ENCODE measurements at places on chromosomes 1 and 21.

DNA sequence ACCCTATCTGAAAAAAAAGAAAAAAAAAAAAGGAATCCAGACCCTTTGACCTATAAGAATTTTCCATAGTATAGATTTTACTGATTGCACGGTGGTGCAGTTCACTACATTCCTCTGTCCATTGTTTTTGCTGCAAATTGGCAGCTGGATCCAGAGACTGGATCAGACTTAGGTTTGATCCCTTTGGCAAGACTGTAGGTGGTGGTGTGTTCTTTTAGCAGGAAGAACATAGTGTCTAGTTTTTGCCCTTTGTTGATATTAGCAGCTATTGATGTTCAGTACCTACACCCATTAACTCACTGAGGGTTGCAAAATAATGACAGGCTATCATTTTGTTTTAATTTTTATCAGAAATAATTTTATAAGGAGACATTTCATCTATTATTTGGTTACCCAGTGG, 37.1 kb downstream of the OSBPL9 start:
- no peak for DNase-seq

DNA sequence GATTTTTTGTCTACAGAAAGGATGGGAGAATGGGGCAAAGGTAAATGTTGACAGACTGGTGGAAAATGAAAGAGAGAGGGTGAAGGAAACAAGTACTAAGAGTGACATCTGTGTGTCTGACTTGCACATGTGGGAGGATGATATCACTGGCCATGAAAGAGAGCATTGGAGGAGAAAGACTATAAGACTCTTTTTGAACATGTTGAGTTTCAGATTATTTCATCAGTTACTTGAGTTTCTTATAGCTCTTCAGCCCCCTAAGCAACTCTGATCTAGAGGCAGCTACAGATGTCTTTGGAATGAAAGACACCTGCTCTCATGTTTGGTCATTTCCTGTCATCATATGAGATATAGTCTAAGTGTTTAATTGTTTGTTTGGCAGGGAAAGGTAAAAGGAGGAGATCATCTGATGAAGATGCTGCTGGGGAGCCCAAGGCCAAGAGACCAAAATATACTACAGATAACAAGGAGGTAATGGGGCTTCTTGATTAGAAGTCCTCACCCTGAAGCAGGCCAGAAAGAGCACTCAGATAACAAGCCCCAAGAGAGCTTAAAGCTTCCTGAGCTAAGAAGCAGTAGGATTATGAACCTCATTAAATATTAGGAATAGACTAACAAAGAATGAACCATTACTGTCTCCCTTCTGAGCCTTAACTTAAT, 4.5 kb downstream of the POLR3C start:
- DNase-seq = no peak

GRCh38 chr1:204128964-204129896, 22.6 kb downstream of the ETNK2 start:
- DNase-seq = peak; percentile 75

GRCh38 chr1:241531195-241532161, 700 bp upstream of the KMO start:
- DNase-seq = no peak

DNA sequence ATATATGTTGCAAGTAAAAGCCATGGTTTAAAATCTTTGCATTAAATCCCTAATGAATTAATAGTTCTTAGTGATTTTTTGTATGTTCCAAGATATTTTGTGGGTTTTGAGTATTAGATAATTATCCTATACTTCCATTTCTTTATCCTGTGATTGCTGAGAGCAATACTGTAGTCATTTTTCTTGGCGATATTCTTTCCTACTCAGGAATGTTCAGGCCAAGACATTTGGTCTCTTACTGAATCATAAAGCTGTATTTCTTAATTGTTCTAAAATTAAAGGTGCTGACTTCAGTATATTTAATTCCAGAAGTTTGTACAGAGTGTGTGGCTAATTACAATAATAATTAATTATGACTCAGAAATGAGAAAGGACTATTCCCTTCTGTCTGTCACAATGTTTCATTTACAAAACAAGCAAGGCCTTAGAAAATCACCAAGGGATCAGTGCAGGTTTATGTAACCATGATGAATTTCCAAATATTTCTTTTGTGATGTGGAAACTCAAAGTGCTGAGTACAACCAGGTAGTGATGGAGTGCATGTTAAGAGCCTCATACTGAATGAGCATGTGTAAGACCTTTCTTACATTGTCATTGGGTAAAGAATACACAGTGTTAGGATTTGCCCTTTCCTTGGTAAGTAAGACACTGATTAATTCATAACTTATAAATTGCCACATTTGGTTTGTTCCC, 161.2 kb downstream of the HMCN1 start:
- DNase-seq = no peak

DNA sequence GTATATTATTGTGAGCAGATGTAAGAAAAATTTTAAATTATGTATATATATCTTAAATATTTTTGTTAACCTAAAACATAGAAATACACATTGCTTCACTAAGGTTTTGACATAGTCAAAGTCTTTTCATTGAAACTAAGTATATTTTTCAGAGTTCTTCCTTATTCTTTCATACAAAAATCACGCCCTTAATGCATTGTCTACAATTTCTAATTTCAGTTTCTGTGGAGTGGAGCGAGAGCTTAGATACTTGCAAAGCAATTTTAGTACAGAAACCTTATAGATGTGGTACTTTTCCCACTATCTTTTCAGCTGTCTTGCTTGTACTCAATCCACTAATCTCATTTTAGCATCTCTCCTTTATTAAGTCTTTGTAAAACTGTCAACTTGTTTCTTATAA, 63.2 kb downstream of the CD58 start:
- no peak for DNase-seq

DNA sequence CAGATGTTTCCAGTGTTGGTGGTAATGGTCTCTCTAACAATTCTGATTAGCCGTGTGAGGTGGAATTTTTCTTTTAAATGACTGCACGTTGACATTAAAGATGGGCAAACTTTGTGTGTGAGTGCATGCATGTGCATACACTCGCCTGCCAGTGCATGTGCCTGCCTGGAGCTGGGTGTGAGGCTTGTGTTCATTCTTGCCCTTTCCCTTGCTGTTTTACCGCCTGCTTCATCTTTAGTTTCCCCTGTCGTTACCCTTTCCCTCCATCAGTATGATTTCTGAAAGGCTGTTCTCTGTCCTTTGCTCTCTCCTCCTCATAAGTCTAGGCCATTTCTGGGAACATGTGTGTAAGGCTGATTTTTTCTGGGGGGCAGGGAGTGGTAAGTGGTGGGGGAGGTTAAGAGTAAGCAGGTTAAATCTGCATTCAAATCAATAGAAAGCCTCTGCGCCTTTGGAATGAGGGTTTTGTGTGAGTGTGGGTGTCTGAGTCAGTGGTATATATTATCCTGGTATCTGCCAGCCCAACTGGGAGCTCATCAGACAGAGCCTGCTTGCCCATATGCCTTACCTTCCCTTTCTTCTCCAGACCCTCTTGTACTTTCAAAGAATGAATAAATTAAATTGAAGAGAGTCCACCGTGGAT, 112.5 kb downstream of the PBX1 start:
- DNase-seq = no peak

GRCh38 chr1:115411371-115412063, 73.5 kb upstream of the NGF start:
- no peak for DNase-seq

DNA sequence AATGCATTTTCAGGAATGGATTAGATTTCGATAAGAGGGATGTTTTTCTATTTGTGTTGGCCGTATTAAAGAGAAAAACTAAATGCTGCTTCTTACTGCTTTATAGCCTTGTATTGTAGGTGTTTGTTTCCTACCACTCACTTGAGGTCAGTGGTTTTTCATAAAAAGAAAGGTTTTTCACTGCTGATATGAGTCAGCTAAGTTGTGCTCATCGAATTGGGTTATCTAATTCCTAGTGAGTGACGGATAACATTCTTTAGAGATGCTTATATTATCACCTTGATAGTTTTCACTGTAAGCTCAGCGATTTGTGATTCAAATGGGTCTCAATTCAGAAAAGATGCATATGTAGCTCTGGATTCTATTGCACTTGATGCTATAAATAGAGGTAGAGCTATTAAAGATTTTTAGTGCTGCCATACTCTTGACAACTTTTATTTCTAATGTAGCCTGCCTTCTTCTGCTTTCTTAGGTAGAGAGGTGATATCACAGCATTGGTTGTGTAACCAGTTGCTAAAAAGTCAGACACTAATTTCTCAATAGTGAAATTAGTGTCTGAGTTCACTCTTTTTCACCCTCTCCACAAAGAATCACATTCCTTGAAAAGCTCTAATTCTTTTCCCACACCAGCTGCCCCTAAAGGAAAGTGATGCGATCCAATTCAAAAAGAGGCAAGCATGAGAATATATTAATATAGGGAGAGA, 180.0 kb downstream of the RASAL2 start:
- DNase-seq = no peak

DNA sequence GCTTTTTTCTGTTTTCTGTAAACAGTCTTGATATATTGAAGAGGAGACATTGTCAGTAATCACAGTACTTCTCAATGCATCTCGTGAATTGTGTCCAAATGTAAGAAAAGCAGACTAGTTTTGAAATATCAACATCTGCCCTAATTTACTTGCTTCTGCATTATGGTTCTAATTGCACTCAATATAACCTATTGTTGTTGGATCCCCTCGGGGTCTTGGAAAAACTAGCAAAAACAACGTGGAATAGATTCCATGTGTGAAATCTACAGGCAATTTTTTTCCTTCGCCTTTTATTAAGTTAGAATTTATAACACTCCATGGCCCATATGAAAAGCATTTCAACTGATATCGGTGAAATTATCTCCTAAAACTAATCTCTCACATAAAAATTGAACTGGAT, 236.5 kb downstream of the TTLL7 start:
- DNase-seq = no peak

GRCh38 chr21:46078322-46078977, 19.5 kb upstream of the COL6A2 start:
- DNase-seq = peak; percentile 9

GRCh38 chr1:193144999-193145398, 23.2 kb downstream of the CDC73 start:
- DNase-seq = no peak

DNA sequence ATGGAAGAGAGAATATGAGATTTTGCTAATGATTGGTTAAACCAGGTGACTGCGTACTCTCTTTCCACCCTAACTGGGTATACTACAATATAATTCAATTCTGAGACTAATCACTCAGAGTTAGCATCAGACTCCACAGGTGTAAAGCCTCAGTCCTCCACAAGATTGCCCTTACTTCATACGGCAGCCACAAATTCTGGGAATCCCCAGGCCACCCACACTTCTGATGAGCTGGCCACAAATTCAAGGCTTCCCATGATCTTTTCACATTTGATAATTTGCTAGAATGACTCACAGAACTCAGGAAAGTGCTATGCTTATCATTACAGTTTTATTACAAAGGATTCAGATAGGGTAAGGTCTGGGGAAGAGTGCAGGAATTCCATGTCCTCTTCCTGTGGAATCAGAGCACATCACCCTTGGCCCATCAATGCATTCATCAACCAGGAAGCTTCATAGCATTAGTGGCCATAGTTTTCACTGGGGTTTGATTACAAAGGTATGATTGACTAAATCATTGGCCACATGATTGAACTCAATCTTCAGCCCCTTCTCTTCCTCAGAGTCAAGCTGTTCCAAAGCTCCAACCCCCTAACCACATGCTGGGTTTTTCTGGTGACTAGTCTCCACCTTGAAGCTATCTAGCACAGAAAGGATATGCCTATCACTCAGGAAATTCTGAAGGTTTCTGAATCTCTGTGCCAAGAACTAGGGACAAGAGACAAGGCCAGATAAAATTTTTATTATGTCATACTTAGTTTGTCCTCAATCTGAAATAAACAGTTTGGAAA, 131.7 kb downstream of the HHIPL2 start:
- no peak for DNase-seq

- DNase-seq = no peak
These were observed 8.3 kb downstream of the IL24 start for GRCh38 chr1:206905295-206906164.

DNA sequence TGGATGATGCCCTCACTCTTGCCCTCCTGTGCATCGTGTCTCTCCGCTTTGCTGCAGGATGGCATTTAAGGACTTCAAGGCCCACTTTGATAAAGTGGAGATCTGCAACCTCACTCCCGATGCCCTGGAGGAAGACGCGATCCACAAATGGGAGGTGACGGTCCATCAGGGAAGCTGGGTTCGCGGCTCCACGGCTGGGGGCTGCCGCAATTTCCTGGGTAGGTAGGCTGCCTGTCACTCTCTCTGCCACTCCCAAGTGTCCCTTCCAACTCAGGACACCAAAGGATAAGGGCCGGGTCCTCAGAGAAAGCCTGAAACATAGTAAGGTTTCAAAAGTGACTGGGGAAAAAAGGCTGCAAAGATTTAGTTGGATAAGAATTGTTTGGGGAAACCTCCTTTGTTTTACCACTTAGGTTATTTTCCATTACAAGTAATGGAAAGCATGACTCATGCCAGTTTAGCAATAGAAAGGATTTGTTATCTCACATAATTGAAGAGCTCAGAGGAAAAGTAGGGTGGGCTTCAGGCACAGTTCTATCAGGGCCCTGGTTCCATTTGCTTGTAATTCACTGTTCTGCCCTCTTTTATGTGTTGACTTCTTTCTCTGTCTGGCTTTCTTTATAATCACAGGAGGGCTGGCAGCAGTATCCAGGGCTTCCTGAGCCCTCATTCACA, 31.9 kb downstream of the CAPN9 start:
- DNase-seq = no peak

DNA sequence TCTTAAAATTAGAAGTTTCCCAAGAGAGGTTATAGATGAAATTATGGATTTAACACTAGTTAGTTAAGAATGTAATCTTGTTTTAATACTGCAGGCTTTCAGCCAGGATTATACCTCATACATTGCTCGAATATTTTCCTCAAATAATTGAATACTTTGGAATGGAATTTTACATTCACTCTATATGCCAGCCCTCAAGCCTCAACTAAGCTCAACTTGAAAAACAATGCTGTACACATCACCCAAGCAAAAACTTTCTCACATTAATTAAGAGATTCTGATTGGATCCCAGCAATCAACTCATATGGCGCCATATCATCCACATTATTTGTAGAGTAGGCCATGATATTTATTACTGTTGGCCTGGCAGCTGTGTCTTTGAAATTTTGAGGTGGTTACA, 710.7 kb upstream of the ADAMTS5 start:
- no peak for DNase-seq

- peak; percentile 78 for DNase-seq
These were observed at the start of gene VANGL1 for GRCh38 chr1:115641762-115642167. TSS of gene VANGL1 (plus strand) at chr1:115641970. CDS start at chr1:115651414, 9,444 bp downstream.

Measured in body of pancreas (tissue), 4 donors.